Suppressor macrophage treated with lipopolysaccharide for 4 hours (primary cell): ENCODE measurements at places on chromosomes 2 and 18.
A peak's percentile ranks its signal among the peaks of the same experiment; 100 is the strongest.

GRCh38 chr18:58983260-58984155 lies 118.8 kb downstream of the ZNF532 start:
- DNase-seq = no peak

- DNase-seq = no peak
Measured at GRCh38 chr2:72008608-72009007, 139.1 kb downstream of the CYP26B1 start.

DNA sequence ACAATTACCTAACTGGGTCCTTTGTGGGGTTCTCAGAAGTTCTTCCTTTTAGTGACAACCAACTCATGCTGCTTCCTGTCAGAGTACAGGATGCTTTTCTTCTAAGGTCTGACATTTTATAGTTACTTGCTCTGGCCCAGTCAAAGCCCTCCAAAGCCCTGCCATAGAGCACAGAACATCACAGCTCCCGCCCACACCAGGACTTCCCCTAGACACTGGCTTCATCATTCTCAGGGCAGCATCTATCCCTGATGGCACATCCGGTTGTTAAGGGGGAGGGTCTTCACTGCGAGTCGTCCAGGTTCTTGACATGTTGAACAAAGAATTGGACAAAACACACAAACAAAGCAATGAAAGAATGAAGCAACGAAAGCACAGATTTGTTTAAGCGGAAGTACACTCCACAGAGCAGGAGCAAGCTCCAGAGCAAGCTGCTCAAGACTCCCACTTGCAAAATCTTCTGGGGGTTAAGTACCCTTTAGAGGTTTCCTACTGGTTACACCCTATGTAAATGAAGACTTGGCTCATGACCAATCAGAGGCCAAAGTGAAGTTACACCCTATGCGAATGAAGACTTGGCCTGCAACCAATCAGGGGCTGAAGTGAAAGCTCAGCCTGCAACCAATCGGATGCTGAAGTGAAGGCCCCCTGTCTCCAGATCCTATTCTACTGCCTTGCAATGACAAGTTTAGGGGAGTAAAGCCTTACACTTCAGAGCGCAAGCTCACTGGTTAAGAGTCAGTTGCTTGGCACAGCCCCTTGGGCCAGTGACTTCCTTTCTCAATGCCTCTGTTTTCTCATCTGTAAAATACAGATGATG lies 79.0 kb downstream of the HDAC4 start:
- no peak for DNase-seq

DNA sequence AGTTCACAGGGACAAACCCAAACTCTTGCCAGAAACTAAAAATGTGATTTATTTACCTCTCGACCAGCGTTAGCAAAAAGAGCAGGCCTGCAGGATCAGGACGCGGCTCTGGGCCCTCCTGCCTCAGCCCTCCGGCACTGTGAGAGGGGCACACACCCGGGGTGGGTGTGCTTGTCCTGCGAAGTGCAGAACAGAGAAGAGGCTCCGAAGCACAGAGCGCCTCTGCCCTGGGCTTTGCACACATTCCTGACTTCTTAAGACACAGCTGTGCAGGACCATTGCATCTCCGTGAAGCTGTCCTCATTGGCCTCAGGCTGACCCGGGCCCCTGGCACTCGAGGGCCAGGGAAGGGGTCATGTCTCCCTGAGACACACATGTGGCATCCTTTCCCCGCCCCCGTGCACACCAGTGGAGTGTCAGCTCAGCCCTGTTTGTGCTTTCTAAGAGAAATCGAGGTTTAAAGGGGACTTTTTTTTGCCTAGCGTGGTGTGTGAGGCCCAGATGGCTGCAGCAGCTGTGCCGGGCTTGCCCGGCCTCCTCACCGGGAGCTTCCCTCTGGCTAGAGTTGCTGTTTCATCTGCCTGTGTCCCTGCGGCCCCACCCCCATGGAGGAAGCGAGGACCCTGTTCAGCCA lies 9.9 kb upstream of the NFATC1 start:
- no peak for DNase-seq

DNA sequence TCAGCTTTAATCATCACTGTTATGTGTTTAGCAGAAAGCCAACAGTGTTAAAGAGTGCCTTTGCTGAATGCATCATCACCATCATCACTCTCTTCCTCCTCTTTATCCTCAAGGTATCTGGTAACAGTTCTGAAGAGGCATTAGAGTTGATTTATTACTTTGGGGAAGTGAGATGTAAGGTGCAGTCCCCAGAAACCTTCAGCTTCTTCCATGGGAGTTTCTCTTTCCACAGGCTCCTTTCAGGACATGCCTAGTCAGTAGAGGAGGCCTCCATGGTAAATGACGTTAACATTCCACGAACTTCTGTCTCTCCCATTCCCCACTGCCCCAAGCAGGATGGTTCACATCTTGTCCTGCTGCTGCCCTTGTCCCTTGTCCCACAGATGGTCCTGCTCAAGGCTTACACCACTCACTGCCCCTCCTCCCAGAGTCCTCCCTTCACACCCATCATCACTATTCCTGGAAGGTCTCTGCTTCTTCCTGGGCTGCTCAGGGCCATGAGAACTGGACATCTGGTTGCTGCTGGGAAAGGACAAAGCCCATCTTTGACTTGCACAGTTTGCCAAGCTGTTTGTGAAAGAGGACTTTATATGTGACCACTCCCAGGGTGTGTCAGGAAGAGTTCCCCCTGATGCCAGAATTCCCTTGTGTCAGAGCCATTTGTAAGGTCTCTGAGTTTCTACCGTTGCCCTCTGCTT lies 5.3 kb upstream of the REG1A start:
- no peak for DNase-seq

- peak; percentile 33 for DNase-seq
Measured at GRCh38 chr18:79797518-79798345, at the start of gene KCNG2. Gene KCNG2 (plus strand): TSS chr18:79797938. CDS start chr18:79863668, 65,730 bp downstream.

DNA sequence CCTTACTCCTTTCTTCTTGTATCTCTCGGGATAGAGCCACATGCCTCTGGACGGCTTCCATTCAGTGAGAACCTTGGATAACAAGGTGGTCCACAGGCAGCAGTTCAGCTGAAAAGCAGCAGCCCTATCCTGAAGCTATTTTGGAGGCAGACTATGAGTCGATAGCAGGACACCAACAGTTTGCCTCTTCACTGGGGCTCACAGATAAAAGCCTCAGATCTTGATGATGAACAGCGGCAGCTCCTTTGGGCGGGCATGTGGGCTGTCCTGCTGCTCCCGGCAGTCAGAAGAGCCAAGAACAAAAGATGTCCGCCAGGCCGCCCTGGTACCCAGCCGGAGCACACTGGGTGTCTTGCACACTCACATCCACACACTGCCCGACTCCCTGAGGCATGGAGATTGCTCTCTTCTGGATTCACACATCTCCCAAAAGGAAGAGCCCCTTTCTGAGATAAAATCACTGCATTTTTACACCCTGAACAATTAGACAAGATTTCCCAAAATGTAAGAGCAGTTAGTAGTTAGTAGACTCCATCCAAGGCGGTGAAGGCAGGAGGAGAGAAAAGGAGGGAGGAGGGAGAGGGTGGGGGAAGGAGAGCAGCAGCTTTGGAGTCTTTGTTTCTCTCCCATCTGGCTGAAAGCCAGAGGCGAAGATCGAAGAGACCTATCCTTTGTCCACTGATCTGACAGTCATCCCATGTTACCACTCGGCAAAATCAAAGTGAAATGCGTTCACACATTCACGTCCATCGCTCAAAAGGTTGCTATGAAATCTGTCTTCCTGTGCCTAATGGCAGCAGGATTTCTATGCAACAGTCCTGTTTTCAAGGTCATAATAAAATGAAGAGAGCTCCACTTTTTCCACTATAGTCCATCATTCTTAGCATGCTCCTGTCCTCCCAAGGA lies 90.1 kb upstream of the KLF7 start:
- no peak for DNase-seq

DNA sequence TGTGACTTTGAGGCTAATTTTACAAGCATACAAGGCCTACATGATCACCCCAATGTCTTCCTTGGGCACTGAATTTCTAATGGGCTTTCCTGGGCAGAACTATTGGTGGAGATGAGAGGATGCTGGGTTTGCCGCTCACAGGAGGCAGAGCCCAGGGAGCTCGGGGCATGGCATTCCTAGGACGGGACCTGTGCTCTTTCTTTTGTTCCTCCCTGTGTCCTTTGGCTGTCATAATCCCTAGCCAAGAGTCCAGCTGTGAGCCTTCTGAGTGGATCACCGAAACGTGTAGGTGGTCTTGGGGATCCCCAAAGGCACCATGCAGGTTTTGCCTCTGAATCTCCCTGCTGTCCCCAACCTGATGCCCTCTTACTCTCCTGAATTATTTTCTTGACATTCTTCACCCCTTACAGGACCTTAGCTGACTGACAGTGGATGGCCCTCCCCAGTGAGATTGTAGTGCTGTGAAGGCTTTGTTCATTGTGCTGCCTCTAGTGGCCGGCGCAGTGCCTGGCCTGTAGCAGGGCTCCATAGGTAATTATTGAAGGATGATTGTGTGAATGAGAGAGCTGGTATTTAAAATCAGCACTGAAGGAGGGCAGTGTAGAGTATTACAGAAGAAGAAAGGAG lies 221.9 kb downstream of the ZNF407 start:
- DNase-seq = no peak

DNA sequence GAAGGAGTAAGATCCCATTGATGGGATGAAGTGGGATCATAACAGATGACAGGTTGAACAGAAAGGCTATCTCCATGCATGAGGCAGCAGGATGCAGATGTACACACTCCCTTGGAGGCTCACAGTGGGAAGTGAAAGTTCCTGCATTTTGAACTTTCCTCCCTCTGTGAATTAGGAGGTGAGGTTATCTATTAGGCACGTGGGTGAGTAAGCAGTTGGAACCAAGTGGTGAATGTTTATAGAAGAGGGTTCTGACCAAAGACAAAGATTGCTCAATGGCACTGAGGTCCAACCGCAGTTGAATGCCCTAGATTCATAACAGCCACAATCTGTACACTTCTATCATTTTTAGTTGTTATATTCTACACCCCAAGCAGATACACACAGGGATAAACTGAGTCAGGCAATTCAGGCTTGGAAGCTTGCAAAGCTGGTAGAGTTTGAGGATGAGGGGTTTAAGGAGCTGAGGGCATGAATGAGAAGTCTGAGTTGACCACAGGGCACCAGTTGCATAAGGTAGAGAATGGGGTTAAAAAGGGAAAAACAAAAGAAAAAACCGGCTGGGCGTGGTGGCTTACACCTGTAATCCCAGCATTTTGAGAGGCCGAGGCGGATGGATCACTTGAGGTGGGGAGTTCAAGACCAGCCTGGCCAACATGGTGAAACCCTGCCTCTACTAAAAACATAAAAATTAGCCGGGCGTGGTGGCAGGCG lies 7.1 kb upstream of the KCMF1 start:
- DNase-seq = peak; percentile 75

- DNase-seq = no peak
Measured at GRCh38 chr2:128285329-128285931, 33.2 kb downstream of the HS6ST1 start.

GRCh38 chr2:235668782-235669181 lies 174.9 kb downstream of the AGAP1 start:
- DNase-seq = no peak

DNA sequence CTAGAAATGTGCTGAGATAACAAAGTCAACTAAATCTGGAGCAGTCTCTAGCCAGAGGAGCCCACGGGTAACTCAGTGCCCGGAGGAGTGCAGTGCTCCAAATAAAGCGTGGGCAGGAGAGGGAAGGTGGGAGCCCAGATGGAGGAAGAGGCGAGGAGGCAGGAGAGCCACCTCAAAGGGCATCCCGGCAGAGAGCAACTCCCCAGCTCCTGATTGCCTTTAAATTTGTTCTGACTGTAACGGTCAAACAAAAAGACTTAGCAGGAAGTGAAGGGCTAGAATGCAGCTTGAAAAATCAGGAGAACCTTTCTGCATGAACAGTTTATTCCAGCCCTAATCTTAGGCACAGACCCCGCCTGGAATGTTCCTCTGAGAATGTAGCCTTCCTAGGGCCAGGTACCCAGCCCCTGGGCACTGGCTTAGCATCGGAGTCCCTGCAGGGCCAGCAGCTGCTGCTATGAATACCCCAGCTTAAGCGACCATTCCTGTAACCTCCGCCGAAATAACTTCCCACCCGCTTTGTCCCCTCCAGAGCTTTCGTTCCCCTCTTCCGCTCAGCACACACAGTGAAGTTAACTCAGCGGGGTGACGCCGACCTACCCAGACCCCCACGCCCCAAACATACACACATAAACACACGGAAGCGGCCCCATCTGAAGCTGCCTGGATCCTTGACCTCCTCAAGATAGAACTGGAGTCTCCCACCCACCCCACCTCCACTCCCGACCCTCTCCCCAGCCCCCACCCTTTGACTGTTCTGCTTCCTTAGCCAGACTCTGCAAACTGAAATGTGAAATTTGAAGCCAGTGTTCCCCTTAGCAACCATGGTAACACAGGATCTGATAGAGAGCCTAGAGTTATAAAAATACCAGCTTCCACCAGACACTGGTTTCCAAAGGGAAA lies 123.2 kb downstream of the SMAD7 start:
- no peak for DNase-seq

GRCh38 chr2:192070099-192070498 lies 124.6 kb downstream of the TMEFF2 start:
- DNase-seq = no peak

- peak; percentile 67 for DNase-seq
Measured at GRCh38 chr2:160427629-160428404, 65.8 kb downstream of the RBMS1 start.

DNA sequence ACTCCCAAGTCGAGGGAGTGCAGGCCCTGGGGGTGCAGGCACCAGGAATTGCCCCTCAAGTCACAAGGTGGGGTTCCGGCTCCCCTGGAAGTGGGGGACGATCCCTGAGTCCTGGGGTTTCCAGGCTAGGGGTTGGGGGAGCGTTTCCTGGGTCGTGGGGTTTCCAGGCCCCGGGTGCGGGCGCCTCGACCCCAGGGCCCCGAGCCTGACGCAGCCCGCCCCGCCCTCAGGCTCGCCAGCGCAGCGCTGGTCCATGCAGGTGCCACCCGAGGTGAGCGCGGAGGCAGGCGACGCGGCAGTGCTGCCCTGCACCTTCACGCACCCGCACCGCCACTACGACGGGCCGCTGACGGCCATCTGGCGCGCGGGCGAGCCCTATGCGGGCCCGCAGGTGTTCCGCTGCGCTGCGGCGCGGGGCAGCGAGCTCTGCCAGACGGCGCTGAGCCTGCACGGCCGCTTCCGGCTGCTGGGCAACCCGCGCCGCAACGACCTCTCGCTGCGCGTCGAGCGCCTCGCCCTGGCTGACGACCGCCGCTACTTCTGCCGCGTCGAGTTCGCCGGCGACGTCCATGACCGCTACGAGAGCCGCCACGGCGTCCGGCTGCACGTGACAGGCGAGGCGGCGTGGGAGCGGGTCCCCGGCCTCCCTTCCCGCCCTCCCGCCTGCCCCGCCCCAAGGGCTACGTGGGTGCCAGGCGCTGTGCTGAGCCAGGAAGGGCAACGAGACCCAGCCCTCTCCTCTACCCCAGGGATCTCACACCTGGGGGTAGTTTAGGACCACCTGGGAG lies 12.0 kb downstream of the SIGLEC15 start:
- peak; percentile 77 for DNase-seq
